ENCODE measurements at places on chromosomes 12 and 14.

DNA sequence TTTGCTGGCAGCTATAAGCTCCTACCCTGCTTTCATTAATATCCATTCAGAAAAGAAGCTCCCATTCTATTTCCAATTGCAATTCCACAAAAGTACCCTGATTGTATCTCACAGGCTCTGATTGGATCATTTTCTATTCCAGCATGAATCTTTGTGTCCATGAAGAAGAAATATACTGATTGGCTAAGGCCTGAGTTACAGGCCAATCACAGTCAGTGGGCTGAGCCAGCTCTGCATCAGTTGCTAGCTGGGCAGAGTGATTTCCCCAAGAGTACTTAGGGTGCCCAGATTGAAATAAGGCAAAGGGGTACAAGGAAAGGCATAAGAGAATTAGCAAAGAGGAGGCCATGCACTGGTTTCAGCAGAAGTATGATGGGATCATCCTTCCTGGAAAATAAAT lies 14.4 kb downstream of the ART4 start:
- DNase-seq: no peak
- H3K27ac ChIP-seq: no peak overlapping the region
- no peak overlapping the region for H3K4me3 ChIP-seq
- H3K27me3 ChIP-seq: no peaks in the 10 kb centered on the region

GRCh38 chr12:19095331-19095730 lies 34.2 kb upstream of the PLEKHA5 start:
- no peak overlapping the region for H3K27ac ChIP-seq
- no peaks in the 10 kb centered on the region for H3K36me3 ChIP-seq
- H3K27me3 ChIP-seq: no peaks in the 10 kb centered on the region

DNA sequence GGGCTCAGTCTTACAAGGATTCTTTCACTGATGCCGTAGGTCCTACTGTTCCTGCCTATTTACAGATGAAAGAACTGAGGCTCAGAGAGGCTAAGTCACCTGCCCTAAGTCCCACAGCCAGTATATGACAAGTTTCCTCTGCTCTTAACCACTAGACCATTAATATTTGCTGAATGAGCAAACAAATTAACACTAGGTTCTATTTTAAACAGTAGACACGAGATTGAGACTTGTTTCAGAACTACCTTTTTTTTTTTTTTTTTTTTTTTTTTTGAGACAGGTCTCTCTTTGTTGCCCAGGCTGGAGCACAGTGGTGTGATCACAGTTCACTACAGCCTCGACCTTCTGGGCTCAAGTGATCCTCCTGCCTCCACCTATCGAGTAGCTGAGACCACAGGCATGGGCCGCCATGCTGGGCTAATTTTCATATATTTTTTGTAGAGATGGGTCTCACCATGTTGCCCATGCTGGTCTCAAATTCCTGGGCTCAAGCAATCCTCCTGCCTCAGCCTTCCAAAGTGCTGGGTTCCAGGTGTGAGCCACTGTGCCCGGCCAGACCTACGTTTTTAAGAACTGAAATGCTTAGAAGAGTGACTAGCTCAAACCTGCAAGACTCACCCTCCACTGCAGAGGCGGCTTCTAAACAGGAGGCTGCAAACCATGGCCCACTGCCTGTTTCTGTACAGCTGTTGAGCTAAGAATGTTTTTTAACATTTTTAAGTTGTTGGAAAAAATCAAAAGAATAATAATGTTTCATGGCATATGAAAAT lies 12.9 kb downstream of the SYNE3 start:
- DNase-seq: no peak
- no peak overlapping the region for H3K27ac ChIP-seq
- H3K4me3 ChIP-seq: no peak overlapping the region
- H3K36me3 ChIP-seq: peaks cover 3% of the 10 kb centered on the region

GRCh38 chr12:49716553-49716952 lies 9.3 kb upstream of the FMNL3 start:
- no peaks in the 10 kb centered on the region for H3K27me3 ChIP-seq
- H3K36me3 ChIP-seq: no peaks in the 10 kb centered on the region
- no peak for DNase-seq
- no peak overlapping the region for H3K4me3 ChIP-seq

- no peak overlapping the region for H3K4me3 ChIP-seq
- no peak overlapping the region for H3K27ac ChIP-seq
- H3K36me3 ChIP-seq: no peaks in the 10 kb centered on the region
- no peaks in the 10 kb centered on the region for H3K27me3 ChIP-seq
Measured at GRCh38 chr14:52031781-52032180, 37.1 kb downstream of the NID2 start.

GRCh38 chr14:99221445-99221844 lies 50.6 kb downstream of the BCL11B start:
- H3K27me3 ChIP-seq: no peaks in the 10 kb centered on the region
- H3K36me3 ChIP-seq: no peaks in the 10 kb centered on the region
- no peak overlapping the region for H3K27ac ChIP-seq
- DNase-seq: no peak
- peaks cover 29% of the 10 kb centered on the region for H3K4me1 ChIP-seq

- H3K36me3 ChIP-seq: no peaks in the 10 kb centered on the region
- H3K27me3 ChIP-seq: no peaks in the 10 kb centered on the region
- no peak overlapping the region for H3K27ac ChIP-seq
- no peak for DNase-seq
- peaks cover 4% of the 10 kb centered on the region for H3K4me1 ChIP-seq
- H3K4me3 ChIP-seq: no peak overlapping the region
Measured at GRCh38 chr12:68978678-68979077, 45.7 kb upstream of the CPM start.
